Endothelial cell of umbilical vein (primary cell): ENCODE measurements at places on chromosomes 11 and 22. TPM values are rescaled to one million over a fixed set of nuclear protein-coding genes. Genes with fewer than 3 reads are reported as not detected.

The PNPLA5 gene
- not detected in 2 replicates for total RNA-seq

The LARGE1 gene
- total RNA-seq = 4.4 TPM in 2 replicates

The TOB2 gene
- 39.4 and 44.7 TPM in 2 replicates for total RNA-seq

The DDI1 gene
- not detected in 2 replicates for total RNA-seq

The ZNRF3 gene
- total RNA-seq = 4.4 and 5.2 TPM in 2 replicates

The PGAP2 gene
- total RNA-seq = 18.3 and 18.5 TPM in 2 replicates

The DENND6B gene
- total RNA-seq = 2.9 and 5.9 TPM in 2 replicates

The KCNQ1 gene
- 0.09 and 0.21 TPM in 2 replicates for total RNA-seq

The PPP2R1B gene
- total RNA-seq = 42.7 and 50.8 TPM in 2 replicates

The SCGB1D2 gene
- total RNA-seq = not detected in 2 replicates

The FAM111B gene
- total RNA-seq = 17.4 and 21.9 TPM in 2 replicates

The CELSR1 gene
- total RNA-seq = 2.1 and 3.7 TPM in 2 replicates

The MAJIN gene
- total RNA-seq = not detected in 2 replicates

The MYEOV gene
- 7.0 and 14.4 TPM in 2 replicates for total RNA-seq

The PDXP gene
- 14.8 and 18.0 TPM in 2 replicates for total RNA-seq

The OR52H1 gene
- total RNA-seq = not detected in 2 replicates

The PARVA gene
- 99.8 and 104 TPM in 2 replicates for total RNA-seq

The TMEM121B gene
- 0.33 and 0.37 TPM in 2 replicates for total RNA-seq

The C11orf97 gene
- total RNA-seq = not detected in 2 replicates

The DAGLA gene
- 3.5 and 4.7 TPM in 2 replicates for total RNA-seq

The PLCB3 gene
- total RNA-seq = 60.4 and 61.1 TPM in 2 replicates

The SCGB1D1 gene
- not detected in 2 replicates for total RNA-seq

The IRF7 gene
- total RNA-seq = 12.3 and 14.7 TPM in 2 replicates

The LDLRAD3 gene
- total RNA-seq = 19.9 and 25.1 TPM in 2 replicates

The PRR33 gene
- not detected in 2 replicates for total RNA-seq

The MMP7 gene
- total RNA-seq = 1.4 TPM in 1 of 2 replicates, not detected in the other

The SLC37A4 gene
- 19.9 and 21.5 TPM in 2 replicates for total RNA-seq

The CNGA4 gene
- not detected in 2 replicates for total RNA-seq

The FAM227A gene
- total RNA-seq = 1.4 and 1.9 TPM in 2 replicates

The GPR152 gene
- total RNA-seq = not detected in 2 replicates

The GGTLC2 gene
- total RNA-seq = not detected in 2 replicates

The POGLUT3 gene
- 43.9 and 46.4 TPM in 2 replicates for total RNA-seq

The BIRC3 gene
- total RNA-seq = 0.60 and 1.4 TPM in 2 replicates

The PACSIN3 gene
- 27.2 and 29.0 TPM in 2 replicates for total RNA-seq
